ENCODE measurements at places on chromosomes 1 and 21.

DNA sequence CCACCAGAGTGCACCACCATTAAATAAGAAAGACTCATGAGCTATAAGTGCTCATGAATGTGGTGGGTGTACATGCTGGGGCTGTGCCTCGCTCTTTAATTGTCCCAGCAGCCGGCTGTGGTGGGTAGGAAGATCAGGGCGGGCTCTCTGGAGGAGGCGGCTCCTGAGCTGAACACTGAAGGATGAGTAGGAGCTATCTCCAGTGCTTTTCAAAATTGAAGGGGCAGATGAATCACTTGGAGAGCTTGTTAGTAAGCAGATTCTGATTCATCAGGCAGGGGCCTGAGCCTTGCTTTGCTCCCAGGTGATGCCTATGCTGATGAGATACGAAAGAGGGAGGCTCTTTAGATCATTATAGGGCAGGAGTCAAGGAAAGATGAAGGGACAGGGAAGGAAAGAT, 54.1 kb downstream of the ETS2 start:
- DNase-seq: no peak

GRCh38 chr1:43506233-43506632, 24.4 kb upstream of the PTPRF start:
- DNase-seq: no peak

GRCh38 chr1:20661207-20662109, at the start of gene DDOST:
TSS of gene DDOST (minus strand) at chr1:20661369. CDS start at chr1:20661350, 19 bp downstream.
- DNase-seq: peak; percentile 97

DNA sequence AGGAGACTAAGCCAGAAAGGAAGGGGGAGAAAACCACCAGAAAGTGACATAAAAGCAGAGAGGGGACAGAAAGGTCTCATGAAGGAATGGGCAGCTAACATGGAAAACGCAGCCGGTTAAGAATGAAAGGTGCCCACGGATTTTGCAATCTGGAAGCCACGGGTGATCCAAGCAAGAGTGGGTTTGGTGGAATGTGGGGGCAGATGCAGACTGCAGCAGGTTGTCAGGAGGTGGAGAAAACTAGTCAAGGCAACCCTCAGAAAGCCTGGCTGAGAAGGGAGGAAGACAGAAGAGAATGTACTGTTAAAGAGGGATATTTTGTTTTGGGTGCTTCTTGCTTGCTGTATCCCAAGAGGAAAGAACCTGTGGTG, 12.6 kb upstream of the SMIM12 start:
- no peak for DNase-seq

DNA sequence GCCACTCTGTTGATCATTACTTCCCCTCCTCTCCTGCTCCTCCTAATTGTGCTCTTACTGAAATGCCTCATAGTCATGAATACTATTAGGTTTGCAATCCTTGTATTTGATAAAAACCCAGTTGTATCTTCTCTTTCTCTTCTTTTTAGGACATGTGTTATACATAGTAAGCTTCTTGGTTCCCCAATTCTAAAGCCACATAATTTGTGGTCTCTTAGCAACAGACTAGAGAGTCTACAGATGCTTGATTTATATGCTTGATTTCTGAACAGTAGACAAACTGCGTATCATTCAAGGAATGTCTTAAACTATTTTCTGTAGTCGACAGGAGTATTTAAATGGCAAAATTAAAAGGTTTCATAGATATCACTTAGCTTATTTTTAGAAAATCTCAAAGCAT, 1598.9 kb downstream of the PLA2G4A start:
- peak; percentile 10 for DNase-seq

GRCh38 chr1:26070296-26070962, 3.0 kb upstream of the TRIM63 start:
- no peak for DNase-seq

GRCh38 chr1:47842228-47842919, 154.8 kb downstream of the TRABD2B start:
- DNase-seq: no peak

DNA sequence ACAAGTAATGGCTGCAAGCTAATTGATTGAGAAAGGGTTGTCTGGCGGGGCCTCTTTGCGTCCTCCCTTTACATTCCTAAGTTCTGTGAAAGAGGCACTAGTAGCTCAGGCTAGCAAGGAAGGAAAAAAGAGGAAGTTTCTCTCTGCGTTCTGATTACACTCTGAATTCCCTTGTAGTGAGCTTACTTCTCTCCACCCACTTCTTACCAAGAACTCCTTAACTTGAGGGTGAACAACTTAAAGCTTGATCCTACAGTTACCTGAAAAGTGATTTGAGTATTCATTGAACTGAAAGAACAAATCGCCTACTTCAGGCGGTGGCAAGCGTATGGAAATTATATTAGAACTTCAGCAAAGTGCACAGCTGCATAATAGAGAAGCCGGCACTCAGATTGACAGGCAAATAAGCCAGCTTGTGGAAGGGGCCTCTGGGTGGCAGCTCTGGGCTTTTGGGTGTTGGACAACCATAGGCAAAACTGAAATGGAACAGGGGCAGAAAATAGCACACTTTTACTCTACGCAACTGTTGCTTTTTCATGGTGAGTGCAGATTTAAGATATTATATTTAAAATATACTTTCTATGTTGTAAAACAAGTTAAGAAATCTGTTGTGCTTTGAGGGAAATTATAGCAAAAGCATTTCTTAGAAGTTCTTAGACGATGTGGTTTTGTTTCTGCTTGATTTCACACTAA, 464.5 kb downstream of the USP25 start:
- DNase-seq: peak; percentile 33

DNA sequence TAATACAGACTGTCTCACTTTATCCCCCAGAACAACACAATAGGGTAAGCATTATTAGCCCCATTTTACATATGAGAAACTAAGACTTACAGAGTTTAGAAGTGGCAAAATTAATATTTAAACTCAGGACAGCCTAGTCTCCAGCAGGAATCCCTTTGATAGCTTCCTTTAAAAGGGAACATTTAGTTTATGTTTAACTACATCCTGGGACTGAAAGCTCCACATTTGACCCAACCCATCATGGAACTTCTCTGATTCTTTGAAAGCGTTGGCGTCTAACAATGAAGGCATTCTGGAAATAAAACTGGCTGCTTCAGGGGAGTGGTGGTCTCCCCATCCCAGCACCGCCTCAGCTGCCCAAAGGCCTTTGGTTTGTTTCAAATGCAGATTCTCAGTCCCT, 250.6 kb upstream of the NFIA start:
- no peak for DNase-seq

DNA sequence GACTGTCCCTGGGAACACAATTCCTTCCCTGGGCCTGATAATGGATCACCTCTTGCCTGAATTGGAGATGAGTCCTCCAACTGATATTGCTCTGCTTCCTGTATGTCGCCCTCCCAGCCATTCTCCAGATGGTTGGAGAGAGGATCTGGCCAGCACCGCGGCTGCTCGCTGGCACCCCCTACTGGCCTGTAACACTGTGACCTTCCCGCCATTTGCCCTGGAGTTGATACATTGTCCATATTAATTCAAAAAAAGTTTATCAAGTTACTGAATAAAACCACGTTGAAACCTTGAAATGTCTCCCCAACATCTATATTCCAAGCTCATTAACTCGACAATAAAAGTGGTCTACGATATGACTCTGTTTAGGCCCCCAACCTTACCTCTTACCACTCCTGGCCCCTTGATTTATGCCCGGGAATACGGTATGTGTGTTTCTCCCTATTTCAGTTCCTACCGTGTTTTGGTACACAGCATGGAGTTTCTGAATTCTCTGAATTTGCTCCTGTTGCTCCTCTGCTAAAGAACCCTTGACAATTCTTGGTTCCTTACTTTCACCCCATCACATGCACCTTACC, 241.8 kb upstream of the KIAA0040 start:
- no peak for DNase-seq

- DNase-seq: no peak
Observed at GRCh38 chr1:14706631-14707030, 108.1 kb downstream of the KAZN start.

DNA sequence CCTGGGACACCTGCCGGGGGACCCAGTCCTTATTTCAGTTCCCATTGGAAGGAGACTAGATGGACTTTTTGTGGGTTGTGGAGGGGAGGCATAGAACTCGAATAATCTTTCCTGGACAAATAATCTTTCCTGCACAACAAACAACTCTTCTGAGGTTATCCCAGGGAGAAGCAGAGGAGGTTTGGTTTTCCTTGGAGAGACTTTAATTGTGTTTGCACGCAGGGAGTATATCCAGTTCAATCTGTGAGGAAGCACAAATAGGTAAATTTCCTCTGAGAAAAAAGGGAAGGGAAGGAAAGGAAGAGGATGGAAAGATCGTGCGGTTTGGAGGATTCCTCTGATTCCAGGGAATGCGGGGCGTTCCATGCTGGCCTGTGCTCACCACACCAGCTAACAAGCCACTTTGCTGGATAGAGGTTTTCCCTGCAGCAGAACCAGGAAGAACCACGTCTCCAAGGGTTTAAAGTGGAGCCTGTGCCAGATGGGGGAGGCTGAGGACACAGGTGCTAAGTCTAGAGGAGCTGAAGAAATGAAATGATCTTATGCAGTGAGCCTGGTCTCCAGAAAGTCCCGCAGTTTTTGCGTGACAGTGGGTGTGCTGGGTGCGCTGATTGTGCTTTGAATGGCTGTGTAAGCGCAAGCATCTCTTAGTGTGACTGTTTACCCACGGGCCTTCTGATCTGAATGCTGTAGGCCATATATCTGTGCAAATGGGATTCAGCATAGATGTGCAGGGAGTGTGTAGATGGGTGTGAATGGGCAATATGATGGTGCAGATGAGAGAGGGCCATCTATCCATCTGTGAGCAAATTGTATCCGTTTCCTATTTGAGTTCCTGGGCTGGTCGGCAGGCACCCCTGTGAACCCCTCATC, 7.6 kb downstream of the PAX7 start:
- DNase-seq: no peak

DNA sequence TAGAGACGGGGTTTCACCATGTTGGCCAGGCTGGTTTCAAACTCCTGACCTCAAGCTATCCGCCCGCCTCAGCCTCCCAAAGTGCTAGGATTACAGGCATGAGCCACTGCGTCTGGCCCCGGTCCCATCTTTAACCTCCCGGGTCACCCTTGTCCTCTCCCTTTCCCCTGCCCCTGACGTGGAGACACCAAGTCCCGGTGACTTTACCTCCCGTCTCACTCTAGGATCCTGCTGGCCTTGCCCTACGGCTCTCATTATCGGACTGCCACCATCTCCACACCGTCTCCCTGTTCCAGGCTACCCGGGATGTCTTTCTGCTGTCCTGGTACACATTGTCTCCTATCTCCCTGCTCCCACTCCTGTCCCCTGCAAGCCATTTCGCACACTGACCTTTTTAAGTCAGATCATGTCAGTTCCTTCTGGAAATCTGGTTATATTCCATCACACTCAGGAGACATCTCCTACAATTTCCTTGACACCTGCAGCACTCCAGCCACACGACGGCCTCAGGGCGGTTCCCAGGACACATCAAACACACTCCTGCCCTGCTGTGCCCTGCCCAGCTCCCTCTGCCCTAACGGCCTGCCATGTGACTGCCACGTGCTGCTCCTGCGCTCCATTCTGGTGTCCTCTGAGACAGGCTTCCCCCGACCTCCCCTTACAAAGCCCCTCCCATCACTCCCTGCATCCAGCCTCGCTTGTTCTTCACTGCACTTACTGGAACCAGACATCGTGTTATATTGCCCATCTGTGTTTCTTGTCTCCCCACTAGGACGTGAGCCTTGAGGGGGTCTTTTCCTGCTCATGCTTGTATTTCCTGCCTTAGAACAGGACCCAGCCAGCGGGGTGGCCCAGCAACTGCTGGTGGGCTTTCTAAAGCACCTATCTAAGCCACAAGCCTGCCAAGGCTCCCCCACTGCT, 32.7 kb downstream of the TTC39A start:
- DNase-seq: no peak

GRCh38 chr1:23122796-23123195, 45.9 kb downstream of the LUZP1 start:
- no peak for DNase-seq

DNA sequence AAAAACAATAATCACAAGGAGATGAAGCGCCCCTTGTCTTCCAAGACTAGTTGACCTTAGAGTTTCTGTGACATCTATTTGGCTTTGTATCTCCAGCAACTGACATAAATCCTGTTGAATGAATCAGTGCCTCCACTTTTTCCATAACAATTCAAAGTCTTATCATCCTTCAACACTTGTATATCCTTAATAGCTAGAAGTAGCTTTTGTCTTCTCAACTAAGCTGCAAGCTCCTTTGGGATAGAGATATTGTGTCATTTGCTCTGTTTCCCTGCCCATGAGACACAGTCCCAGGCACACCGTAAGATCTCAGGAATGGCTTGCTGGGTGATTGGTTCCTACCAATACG, 5.7 kb downstream of the PIGR start:
- DNase-seq: no peak

GRCh38 chr1:198679535-198680173, 40.8 kb downstream of the PTPRC start:
- no peak for DNase-seq

- no peak for DNase-seq
Observed at GRCh38 chr1:110235181-110235833, 25.2 kb downstream of the KCNC4 start.

- DNase-seq: peak; percentile 28
Observed at GRCh38 chr1:234065794-234066447, 161.4 kb downstream of the SLC35F3 start.

DNA sequence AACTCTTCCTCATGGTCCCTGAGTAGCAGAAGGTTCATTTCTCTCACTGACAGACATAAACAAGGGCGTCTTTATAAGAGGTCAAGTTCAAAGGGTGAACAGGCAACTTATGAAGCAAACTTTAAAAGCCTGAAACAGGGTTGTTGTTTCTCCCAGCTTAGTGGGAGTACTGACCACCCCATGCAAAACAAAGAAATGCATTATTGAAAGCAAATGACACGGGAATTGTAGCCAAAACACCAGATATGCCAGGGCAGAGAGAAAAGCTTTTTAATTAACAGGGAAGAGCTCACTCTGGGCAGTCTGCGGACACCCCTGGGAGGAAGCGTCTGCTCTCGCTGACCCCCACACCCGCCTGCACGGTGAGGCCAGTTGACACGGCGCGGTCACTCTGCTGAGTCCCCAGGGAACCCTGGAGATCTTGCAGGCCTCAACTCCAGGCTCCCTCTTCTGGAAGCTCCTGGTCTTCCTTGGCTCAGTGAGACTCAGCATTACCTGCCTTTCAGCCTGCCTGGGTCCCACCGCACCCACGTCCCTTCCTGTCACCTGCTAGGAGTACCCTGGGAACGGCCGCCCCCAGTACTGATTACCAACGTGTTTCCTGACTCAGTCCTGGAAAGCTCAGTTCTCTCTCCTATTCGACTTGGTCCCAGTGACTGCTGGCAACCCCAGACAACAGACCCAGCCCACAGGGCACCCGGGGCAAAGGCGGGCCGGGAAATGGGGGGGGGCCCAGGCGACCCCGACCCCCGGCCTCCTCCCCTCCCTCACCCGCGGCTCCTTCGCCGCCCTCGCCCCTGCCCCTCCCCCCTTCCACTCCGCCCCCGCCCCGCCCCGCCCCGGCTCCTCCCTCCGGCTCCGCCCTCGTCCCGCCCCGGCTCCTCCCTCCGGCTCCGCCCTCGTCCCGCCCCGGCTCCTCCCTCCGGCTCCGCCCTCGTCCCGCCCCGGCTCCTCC, 972 bp downstream of the CFAP410 start:
- DNase-seq: no peak

- no peak for DNase-seq
Observed at GRCh38 chr1:170765712-170766330, 101.9 kb downstream of the PRRX1 start.

GRCh38 chr21:14903172-14903865, 161.5 kb downstream of the NRIP1 start:
- DNase-seq: no peak

GRCh38 chr1:163315773-163316374, 5.9 kb upstream of the NUF2 start:
- peak; percentile 46 for DNase-seq

All from AML-193 (cell line).